ENCODE measurements at places on chromosomes 5 and 9.

DNA sequence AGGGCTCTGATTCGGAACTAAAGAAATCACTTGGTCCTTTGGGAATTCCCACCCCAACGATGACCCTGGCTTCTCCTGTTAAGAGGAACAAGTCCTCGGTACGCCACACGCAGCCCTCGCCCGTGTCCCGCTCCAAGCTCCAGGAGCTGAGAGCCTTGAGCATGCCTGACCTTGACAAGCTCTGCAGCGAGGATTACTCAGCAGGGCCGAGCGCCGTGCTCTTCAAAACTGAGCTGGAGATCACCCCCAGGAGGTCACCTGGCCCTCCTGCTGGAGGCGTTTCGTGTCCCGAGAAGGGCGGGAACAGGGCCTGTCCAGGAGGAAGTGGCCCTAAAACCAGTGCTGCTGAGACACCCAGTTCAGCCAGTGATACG lies 83.4 kb downstream of the GOLPH3 start:
- DNase-seq = no peak

DNA sequence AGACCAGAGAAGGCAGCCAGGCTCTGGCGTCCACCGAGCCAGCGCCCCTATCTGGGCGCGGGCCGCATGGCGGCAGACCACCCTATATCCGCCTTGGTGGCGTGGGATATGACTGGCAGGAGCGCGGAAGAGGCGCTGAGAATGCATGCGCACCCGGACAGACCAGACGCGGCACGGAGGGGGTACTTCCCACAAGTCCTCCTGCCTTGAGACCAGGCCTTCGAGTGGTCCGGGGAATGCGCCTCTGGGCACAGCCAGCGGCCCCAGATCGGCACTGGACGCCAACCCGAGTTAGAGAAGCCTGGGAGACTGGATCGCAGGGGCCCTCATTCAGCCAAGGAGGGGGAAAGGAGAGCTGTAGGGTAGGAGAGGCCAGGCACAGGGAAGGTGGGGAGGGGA lies 2.5 kb upstream of the LMX1B start:
- DNase-seq = no peak

- DNase-seq = no peak
Measured at GRCh38 chr9:18775930-18776329, 257.1 kb downstream of the SAXO1 start.

DNA sequence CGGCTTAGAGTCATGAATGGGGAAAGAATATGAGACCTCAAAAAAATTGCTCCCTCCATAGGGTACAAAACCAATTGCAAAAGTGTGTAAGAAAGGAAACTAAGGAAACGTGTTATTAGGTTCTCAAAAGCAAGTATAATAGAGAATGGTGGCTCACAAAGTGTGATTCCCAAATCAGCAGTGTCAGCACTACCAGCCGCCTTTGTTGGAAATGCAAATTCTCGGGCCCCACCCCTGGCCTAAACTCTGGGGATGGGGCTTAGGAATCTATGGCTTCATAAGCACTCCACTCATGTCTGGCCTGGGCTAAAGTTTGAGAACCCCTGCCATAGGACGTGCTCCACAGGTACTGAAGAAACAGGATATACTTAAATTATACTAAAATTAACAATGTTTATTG lies 1.6 kb upstream of the CCDC69 start:
- DNase-seq = no peak

- no peak for DNase-seq
Measured at GRCh38 chr5:61329550-61330128, 2.4 kb upstream of the ZSWIM6 start.

GRCh38 chr5:107231191-107231590 lies 439.5 kb downstream of the EFNA5 start:
- DNase-seq = no peak

DNA sequence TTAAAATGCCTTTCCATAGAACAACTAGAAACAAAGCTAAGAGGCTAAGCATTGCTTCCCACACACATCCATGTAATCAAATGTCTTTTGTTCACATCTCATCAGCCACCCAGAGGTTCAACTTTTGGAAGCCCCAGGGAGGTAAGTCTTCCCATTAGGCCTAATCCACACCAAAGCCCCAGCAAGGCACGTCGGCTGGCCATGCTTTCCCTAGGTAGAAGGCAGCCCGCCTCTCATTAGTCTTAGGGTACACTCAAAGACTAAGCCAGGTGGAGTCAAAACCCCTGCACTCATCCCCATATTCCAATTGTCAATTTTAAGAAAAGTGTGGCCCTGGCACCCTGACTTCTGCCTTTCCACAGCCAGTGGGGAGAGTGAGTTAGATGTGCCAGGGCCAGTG lies 87.9 kb downstream of the ATPSCKMT start:
- DNase-seq = no peak

GRCh38 chr5:109468737-109469420 lies 59.1 kb upstream of the PJA2 start:
- DNase-seq = peak; percentile 91

GRCh38 chr9:1909322-1909721 lies 105.8 kb upstream of the SMARCA2 start:
- no peak for DNase-seq

- DNase-seq = no peak
Measured at GRCh38 chr5:36632363-36632664, 25.9 kb downstream of the SLC1A3 start.

GRCh38 chr5:121559832-121560231 lies 291.9 kb upstream of the FTMT start:
- DNase-seq = no peak

GRCh38 chr5:149224282-149224681 lies 47.4 kb upstream of the AFAP1L1 start:
- no peak for DNase-seq

- DNase-seq = no peak
Measured at GRCh38 chr9:87464992-87465378, 32.7 kb upstream of the DAPK1 start.

DNA sequence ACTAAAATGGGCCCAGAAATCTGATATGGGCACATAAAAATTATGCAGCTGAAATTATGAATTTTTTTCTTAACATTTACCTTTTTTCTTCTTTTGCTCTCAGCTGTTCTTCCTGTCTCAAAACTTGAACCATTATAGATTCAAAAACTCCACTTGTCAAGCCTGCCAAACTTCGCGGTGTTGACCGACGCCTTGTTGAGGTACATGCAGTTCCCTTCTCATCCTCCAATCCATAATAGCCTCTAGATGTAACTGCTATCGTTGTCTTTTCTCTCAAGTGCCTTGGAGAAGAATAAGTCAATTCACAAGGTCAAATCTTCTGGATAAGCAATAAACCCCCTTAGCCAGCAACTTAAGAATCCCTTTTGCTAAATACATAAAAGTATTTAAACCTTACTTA lies 27.2 kb downstream of the RANBP6 start:
- DNase-seq = no peak

Measured in left hindlimb (tissue), 1 donor.